ENCODE measurements at places on chromosomes 5 and 9.

DNA sequence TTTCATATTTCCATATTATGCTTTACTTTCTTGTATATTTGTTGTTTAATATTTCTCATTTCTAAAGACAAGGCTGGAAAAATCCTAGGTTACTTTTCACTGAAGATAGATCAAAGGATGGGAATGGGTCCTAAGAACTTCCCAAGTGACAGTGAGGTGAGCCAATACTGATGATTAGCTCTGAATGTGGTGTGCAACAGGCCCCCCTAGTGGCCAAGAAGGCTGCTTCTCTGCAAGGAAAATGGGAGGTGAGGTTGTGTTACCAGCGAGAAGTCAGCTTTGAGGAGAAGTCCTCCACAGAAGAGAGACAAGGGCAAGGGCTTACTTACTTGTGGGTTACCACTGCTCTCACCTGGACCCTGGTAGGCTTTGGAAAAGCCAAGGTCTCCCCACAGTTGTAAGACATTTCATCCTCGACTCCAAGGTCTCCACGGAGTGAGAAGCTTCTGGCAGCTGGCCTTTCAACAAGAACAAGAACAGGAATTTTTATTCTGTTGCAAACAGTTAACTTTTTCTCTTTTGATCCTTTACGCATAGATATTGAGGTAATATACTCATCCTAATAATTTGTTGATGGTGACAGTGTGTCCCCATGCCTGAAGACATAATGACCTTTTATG lies 69.9 kb downstream of the MAMDC2 start:
- no peak for DNase-seq

DNA sequence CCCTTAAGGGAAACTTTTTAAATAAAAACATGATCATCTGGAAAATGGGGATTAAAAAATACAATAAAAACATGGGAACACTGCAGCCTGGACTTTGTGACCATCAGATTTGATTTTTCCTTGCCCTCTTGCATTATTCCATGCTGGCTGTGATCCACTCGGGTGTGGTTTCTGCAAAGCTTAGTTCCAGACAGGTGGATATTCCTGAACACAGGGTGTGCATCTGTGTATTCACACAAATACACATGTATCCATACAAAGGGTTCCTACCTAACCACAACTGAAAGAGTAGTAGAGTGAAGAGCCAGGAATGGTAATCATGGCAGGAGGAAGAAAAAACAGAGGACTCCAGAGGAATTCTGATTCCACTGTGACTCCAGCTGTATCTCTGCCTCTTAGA lies 178.2 kb downstream of the PAM start:
- no peak for DNase-seq

GRCh38 chr9:137056739-137057415 lies 3.0 kb upstream of the ENTPD2 start:
- DNase-seq: no peak

- no peak for DNase-seq
Measured at GRCh38 chr9:130227833-130228232, 37.7 kb upstream of the HMCN2 start.

GRCh38 chr9:88741335-88741734 lies 206.4 kb downstream of the NXNL2 start:
- DNase-seq: no peak

DNA sequence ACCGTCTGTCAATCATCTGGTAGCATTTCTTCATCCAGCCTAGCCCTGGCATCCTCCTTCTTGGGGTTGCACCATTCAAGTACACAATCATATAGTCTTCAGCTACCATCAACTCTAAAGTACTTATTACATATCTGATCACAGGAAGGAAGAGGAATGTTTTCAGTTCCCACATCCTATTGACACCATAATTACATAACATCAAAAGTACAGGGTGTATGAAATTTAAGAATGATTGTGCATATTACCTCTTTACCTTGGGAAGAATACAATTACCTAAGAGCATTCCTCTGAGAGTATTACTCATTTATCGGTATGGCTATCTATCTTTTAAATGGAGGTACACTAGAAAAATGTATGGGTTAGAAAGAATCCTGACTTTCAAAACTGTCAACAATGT lies 126.8 kb upstream of the PCA3 start:
- DNase-seq: no peak

DNA sequence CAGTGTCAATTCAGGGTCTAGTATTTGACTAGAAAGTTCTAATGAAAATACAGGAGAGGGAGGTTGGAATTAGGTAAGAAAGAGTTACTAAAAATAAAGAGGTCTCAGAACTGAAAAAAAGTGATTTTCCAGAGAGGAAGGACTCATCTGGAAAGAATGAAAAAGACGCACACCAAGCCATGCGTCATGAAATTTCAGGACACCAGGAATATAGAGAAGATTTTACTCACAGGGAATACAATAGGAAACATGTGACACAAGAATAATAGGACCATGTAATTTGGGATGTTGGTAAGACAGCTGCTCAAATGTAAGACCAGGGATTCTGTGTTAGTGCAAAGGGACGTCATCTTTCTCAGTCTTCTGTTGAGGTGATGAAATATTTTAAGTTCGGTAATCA lies 224.7 kb downstream of the GDNF start:
- DNase-seq: no peak

DNA sequence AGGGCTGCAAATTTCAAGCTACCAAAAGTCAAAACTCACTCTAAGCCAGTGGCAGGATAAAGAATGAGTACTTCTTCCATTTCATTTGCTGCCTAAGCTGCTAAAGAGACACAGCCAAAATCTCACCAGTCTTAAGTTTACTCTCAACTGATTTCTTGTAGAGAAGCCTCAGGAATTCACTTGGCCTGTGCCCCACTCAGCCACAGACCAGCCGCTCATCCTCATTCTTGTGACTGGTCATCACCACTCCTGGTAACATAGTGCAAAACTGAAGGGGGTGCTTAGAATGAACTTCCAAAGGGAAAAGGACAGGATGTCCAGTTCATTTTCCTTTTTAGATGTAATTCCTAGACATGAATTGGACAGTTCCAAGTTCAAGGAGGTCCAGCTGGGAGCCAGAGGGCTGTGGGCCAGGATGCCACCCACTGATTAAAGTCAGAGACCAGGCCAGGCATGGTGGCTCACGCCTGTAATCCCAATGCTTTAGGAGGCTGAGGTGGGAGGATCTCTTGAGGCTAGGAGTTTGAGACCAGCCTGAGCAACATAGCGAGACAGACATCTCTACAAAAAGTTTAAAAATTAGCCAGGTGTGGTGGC lies 72.7 kb upstream of the RANBP3L start:
- DNase-seq: no peak

DNA sequence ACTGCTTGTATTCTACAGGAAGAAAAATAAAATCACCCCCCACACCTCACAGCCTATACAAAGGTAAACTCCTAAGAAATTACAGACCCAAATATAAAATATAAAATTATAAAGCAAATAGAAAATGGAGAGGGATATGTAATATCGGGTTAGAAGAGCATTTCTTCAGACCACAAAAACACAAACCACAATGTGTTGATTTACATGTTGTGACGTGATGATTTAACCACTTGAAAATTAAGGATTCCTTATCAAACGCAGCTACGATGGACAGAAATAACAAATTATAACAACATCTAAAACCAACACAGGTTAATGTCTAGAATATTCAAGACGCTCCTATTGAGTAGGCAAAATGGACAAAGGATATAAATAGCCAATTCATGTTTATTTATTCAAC lies 26.3 kb downstream of the SSBP2 start:
- no peak for DNase-seq

- DNase-seq: no peak
Measured at GRCh38 chr5:75324791-75325190, 12.2 kb upstream of the HMGCR start.

DNA sequence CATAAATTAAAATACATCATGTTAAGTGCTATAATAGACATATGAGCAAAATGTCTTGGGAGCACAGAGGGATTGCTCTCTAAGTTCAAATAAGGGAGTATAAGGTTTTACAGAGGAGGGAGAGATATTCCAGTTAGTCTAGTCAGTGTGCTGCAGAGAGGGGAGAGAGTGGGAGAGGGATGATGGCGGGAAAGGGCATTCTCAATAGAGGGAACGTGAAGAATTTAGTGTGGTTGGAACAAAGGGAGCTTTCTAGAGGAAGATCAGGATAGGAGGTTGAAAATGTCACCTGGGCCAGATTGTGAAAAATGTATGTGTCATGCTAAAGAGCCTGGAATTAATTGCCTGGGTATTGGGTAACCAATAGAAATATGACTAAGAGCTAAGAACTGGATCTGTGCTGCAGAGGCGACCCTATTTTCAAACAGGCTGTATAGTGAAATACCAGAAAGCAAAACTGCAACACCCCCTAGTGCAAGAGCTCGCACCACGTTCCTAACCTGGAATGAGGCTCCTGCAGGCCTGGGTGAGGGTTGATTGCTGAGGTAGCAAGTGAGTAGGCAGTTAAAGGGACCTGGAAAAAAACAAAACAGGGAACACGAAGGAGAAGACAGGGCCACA lies 791.8 kb upstream of the C9orf72 start:
- DNase-seq: no peak

DNA sequence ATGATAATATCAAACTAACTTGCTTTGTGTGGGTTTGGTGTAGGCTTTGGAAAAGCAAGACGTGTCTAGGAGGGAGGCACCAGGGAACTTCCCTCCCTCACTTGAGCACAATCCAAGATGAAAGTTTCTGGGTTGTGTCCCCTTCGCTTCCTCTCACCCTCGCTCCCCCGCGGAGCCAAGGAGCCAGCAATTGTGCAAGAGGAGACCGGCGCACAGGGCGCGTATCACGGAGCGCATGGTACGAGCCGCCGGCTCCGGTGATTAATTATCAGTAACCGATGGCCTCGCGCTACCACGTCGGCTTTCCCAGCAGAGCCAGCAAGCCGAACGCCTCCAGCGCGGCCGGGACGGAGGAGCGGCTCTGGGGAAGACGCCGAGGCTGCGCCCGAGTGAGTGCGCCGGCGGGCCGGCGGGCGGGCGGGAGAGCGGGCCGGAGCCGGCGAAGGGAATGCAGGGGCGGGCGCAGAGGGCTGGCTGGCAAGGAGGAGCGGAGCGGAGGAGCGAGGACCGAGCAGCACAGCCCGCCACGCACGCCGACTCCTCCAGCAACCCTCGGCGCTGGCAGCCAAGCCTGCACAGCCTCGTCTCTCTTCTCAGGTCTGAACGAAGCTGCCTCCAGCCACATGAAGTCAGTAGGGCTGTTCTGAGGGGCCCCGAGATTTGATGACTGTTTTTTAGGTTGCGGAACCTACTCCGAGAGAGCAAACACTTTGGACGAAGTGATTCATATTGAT lies 143.6 kb downstream of the BNC2 start:
- no peak for DNase-seq

GRCh38 chr5:142104491-142104890 lies 4.1 kb upstream of the NDFIP1 start:
- no peak for DNase-seq

DNA sequence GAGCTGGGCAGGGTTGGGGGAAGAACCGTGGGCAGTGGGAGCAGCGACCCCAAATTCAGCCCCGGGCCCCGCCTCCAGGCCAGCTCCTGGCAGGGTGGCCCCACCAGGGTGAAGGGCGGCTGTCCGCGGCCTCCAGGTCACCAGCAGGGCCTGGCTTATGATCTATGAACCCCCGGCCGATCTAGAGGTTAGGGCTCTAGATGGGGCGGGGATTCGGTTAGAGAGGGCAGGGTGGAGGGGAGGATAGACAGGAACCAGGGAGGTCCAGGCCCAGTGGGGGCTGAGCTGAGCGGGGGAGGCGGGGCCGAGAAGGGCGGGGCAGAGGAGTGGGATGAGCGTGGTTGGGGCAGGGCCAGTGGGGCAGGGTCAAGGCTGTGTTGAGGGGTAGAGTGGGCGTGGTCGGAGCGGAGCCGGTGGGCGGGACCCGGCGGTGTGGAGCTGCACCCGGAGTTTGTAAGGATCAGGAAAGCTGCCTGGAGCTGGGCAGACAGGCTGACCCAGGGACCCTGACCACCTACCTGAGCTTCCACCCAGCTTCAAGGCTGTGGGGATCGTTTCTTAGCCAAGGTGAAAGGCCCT lies 29.3 kb upstream of the OBP2B start:
- DNase-seq: no peak

GRCh38 chr9:37030611-37030939 lies 3.5 kb downstream of the PAX5 start:
- DNase-seq: no peak

DNA sequence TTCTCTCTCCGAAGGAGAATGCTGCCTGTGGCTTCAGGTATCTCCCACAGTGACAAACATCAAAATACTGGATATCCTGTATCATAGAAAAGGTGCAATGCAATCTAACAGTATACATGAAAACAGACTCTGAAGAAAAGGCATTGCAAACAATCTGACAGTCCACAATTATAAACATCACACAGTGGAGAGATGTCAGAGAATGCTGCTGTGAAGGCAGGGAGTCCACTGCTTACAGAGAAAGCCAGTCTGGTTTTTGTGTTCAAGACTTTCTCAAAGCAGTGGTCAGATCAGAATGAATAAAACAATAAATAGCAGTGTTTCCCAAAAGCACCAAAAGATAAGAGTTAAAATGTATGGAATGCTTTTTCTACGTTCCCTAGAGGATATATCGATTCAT lies 28.7 kb downstream of the TTC23L start:
- no peak for DNase-seq

- no peak for DNase-seq
Measured at GRCh38 chr5:113246361-113246870, 188.4 kb downstream of the TSSK1B start.

- no peak for DNase-seq
Measured at GRCh38 chr5:114363837-114364236, 2.0 kb downstream of the KCNN2 start.

- no peak for DNase-seq
Measured at GRCh38 chr5:96279801-96280542, 153.1 kb downstream of the PCSK1 start.

GRCh38 chr9:115882911-115883310 lies 270.7 kb upstream of the PAPPA start:
- DNase-seq: no peak

- DNase-seq: no peak
Measured at GRCh38 chr5:176531902-176532493, 5.2 kb downstream of the RNF44 start.

- no peak for DNase-seq
Measured at GRCh38 chr5:9212605-9213004, 333.3 kb downstream of the SEMA5A start.

- no peak for DNase-seq
Measured at GRCh38 chr5:72467461-72467860, 39.7 kb downstream of the ZNF366 start.
